ENCODE measurements at places on chromosomes 13 and 19. TPM values are rescaled to one million over a fixed set of nuclear protein-coding genes. Genes with fewer than 3 reads are reported as not detected.

The CERS1 gene
- 1.7 TPM for total RNA-seq

The C1QTNF9B gene
- 0.21 TPM for total RNA-seq

The C5AR2 gene
- 12.6 TPM for total RNA-seq

GRCh38 chr13:77521595-77522367, 13.7 kb upstream of the SCEL start:
- H3K27ac ChIP-seq: peak overlapping the region; percentile 81
- H3K36me3 ChIP-seq: no peaks in the 10 kb centered on the region
- no peaks in the 10 kb centered on the region for H3K4me1 ChIP-seq
- peak; percentile 54 for DNase-seq
- H3K27me3 ChIP-seq: no peaks in the 10 kb centered on the region
- no peak overlapping the region for H3K4me3 ChIP-seq

DNA sequence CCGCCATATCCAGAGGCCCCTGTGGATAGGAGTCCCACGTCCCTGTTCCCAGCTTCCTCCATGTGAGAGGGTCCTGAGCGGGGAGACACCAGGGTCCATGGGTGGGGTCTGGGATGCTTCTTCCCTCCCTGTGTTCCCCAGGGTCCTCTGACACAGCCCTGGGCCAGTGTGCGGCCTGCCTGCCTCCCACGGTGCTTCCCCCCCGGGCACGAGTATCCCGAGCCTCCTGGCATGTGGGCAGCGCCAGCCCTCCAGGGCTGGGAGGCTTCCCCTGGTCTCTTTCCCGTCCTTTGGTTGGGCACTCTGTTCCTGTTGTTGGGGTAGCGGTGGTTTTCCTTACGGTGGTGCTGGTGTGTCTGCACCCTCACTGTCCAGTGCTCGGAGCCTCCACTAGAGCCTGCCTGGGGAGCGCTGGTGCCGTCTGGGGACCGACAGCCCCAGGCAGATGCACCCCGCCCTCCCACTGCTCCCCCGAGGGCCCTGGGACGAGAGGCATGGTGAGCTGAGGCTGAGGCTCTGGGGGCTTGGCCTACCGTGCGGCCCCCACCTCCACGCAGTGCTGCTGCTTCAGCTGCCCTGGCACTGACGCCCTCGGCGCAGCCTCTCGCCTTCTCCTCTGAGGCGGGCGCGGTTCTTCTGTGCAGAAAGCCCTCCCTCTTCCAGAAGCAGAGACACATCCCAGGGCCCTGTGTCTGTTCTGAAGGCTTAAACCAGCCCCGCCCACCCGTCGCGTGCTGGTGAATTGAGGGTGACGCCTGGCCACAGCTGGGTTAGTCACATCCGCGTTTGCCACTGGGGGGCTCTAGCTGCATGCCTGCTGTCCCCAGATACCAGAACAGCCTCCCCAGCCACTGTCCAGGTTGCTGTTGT, 27.9 kb downstream of the PLEKHJ1 start:
- H3K4me3 ChIP-seq: no peak overlapping the region
- peaks cover 7% of the 10 kb centered on the region for H3K4me1 ChIP-seq
- peaks cover 15% of the 10 kb centered on the region for H3K36me3 ChIP-seq
- peak; percentile 27 for DNase-seq
- H3K27ac ChIP-seq: peak overlapping the region; percentile 7
- H3K27me3 ChIP-seq: no peaks in the 10 kb centered on the region

- H3K27me3 ChIP-seq: peaks cover 5% of the 10 kb centered on the region
- peaks cover 9% of the 10 kb centered on the region for H3K4me1 ChIP-seq
- DNase-seq: no peak
- no peak overlapping the region for H3K4me3 ChIP-seq
These were observed 5.1 kb downstream of the GAMT start for GRCh38 chr19:1396019-1396767.

DNA sequence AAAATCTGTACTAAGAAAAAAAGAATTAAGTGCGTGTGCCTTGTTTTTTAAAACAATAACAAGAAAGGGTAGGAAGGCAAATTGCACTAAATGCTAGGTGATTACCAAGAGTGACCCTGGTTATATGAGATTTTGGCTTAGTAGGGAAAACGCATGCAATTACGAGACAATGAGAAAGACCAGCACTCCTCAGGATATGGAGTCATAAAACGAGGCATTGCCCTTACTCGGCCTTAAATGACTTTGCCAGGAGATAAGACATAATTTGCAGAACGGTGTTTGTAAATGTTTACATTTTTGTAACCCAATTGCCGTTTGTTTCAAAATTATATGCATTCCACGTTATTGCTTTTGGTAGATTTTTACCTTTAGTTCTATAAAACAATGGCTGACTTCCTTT, 179.8 kb downstream of the RBM26 start:
- H3K27ac ChIP-seq: no peak overlapping the region
- no peak overlapping the region for H3K4me3 ChIP-seq
- no peak for DNase-seq
- no peaks in the 10 kb centered on the region for H3K27me3 ChIP-seq
- no peaks in the 10 kb centered on the region for H3K36me3 ChIP-seq
- H3K4me1 ChIP-seq: no peaks in the 10 kb centered on the region

DNA sequence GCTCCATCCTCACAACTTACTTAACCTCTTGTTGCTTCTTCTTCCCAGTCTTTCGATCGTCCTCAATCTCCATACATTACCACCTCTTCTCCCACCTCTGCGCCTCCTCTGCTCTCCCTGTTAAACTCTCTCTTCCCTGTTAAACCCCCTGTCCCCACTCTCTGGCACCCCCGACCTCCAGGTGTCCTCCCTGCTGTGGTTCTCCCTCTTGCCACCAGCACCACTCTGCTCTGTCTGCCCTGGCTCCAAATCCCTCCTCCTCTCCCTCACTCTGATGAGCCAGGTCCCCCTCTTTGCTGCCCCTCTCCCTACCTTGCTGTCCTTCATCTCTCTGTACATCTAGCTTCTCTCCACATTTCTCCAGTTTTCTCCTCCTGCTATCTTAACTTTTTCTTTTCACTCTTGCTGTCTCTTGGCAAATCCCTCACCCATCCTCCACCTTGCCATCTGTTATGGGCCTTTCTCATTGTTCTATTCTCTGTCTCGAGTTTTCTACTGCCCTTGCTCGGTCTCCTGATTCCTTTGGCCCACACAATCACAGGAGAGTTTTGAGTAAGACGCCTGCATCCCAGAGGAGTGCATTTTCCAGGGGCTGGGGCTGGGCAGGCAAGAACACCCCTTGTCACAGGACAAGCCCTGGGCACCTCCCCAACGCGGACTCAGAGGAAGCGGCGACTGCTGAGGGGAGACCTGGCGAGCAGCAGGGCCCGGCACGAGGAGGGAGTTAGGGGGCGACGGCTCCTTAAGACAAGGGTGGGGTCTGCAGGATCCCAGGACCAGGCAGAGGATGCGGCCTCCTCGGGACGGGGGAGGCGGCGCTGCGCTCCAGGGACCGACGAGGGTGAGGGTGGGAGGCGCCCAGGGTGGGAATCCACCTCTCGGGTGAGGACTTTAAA, 21.4 kb upstream of the ERVV-1 start:
- peak overlapping the region; percentile 4 for H3K27ac ChIP-seq
- DNase-seq: peak; percentile 18
- H3K4me1 ChIP-seq: no peaks in the 10 kb centered on the region
- H3K27me3 ChIP-seq: no peaks in the 10 kb centered on the region
- H3K4me3 ChIP-seq: peak overlapping the region; percentile 22

GRCh38 chr19:36103842-36104552, 6.9 kb upstream of the OVOL3 start:
- H3K4me3 ChIP-seq: no peak overlapping the region
- H3K27me3 ChIP-seq: no peaks in the 10 kb centered on the region
- no peaks in the 10 kb centered on the region for H3K36me3 ChIP-seq
- H3K27ac ChIP-seq: no peak overlapping the region
- H3K4me1 ChIP-seq: no peaks in the 10 kb centered on the region
- no peak for DNase-seq

DNA sequence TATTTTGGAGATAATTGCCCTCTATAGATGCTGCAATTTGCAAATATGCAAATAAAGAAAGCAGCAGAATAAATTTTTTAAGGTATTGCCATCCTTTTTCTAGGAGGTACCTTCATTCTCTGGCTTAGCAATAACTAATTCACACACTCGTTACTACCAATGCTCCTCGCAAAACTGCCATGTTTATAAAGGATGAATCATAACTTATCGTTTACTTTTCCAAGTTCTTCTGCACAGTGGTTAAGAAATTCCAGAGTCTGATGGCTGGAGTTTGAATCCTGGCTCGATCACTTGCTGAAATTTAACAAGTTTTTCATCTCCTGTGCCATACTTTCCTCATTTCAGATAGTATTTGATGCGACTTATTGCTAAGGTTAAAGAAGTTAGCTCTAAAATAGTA, 708.6 kb upstream of the KLHL1 start:
- H3K27ac ChIP-seq: no peak overlapping the region
- H3K27me3 ChIP-seq: no peaks in the 10 kb centered on the region
- H3K4me1 ChIP-seq: peaks cover 1% of the 10 kb centered on the region
- H3K36me3 ChIP-seq: no peaks in the 10 kb centered on the region
- H3K4me3 ChIP-seq: no peak overlapping the region

GRCh38 chr13:28735481-28736029, 16.8 kb upstream of the SLC46A3 start:
- H3K4me1 ChIP-seq: no peaks in the 10 kb centered on the region
- H3K27me3 ChIP-seq: no peaks in the 10 kb centered on the region
- no peak for DNase-seq

DNA sequence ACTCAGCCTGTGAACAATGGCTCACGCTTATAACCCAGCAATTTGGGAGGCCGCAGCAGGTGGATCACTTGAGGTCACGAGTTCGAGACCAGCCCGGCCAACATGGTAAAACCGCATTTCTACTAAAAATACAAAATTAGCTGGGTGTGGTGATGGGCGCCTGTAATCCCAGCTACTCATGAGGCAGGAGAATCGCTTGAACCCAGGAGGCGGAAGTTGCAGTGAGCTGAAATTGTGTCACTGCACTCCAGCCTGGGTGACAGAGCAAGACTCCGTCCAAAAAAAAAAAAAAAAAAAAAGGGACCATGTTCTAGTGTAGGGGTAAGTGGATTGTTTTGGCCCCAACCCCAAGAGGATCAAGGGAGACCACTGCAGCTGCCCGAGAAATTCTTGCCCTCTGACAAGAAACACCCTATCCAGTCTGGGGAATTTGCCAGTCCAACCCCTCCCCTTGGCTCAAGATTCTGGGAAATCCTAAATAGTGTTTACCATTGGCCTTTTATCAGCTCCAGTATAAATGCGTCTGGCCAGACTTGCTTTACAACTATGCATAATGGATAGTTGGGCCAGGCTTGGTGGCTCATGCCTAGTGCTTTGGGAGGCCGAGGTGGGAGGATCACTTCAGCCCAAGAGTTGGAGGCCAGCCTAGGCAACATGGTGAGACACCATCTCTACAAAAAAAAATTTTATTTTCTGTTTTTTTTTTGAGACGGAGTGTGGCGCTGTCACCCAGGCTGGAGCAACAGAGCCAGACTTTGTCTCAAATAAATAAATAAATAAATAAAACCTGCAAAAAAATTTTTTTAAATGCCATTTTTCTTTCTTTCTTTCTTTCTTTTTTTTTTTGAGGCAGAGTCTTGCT, 5.1 kb upstream of the DHDH start:
- H3K27ac ChIP-seq: no peak overlapping the region
- H3K4me1 ChIP-seq: peaks cover 3% of the 10 kb centered on the region
- peak; percentile 63 for DNase-seq

- no peaks in the 10 kb centered on the region for H3K36me3 ChIP-seq
- peak; percentile 75 for DNase-seq
- no peak overlapping the region for H3K27ac ChIP-seq
- no peak overlapping the region for H3K4me3 ChIP-seq
- H3K4me1 ChIP-seq: no peaks in the 10 kb centered on the region
These were observed 413.9 kb downstream of the COG6 start for GRCh38 chr13:40069173-40070044.

DNA sequence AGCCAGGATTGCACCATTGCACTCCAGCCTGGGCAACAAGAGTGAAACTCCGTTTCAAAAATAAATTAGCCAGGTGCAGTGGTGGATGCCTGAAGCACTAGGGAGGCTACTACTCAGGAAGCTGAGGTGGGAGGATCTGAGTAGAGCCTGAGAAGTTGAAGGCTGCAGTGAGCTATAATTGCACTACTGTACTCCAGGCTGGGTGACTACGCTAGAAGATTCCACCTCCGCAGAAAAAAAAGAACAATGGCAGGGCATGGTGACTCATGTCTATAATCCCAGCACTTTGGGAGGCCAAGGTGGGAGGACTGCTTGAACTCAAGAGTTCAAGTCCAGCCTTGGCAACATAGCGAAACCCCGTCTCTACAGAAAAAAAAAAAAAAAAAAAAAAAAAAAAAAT, 20.5 kb downstream of the HAUS8 start:
- no peaks in the 10 kb centered on the region for H3K27me3 ChIP-seq
- no peak overlapping the region for H3K27ac ChIP-seq
- no peaks in the 10 kb centered on the region for H3K4me1 ChIP-seq
- H3K4me3 ChIP-seq: no peak overlapping the region
- peaks cover 26% of the 10 kb centered on the region for H3K36me3 ChIP-seq
- DNase-seq: no peak

GRCh38 chr19:51387924-51388389, at the start of gene LIM2:
Gene LIM2, minus strand, starts transcription at chr19:51387974. Its CDS starts 531 bp downstream, at chr19:51387443.
- H3K36me3 ChIP-seq: no peaks in the 10 kb centered on the region
- no peak within 1 kb of the TSS for H3K27ac ChIP-seq
- H3K4me3 ChIP-seq: no peak within 1 kb of the TSS
- H3K4me1 ChIP-seq: no peaks in the 10 kb centered on the region
- no peaks in the 10 kb centered on the region for H3K27me3 ChIP-seq
- DNase-seq: no peak

GRCh38 chr13:101416181-101417042, at the start of gene NALCN:
Gene NALCN, minus strand, starts transcription at chr13:101416508. Its CDS starts 17,382 bp downstream, at chr13:101399126.
- no peaks in the 10 kb centered on the region for H3K36me3 ChIP-seq
- H3K4me1 ChIP-seq: no peaks in the 10 kb centered on the region

DNA sequence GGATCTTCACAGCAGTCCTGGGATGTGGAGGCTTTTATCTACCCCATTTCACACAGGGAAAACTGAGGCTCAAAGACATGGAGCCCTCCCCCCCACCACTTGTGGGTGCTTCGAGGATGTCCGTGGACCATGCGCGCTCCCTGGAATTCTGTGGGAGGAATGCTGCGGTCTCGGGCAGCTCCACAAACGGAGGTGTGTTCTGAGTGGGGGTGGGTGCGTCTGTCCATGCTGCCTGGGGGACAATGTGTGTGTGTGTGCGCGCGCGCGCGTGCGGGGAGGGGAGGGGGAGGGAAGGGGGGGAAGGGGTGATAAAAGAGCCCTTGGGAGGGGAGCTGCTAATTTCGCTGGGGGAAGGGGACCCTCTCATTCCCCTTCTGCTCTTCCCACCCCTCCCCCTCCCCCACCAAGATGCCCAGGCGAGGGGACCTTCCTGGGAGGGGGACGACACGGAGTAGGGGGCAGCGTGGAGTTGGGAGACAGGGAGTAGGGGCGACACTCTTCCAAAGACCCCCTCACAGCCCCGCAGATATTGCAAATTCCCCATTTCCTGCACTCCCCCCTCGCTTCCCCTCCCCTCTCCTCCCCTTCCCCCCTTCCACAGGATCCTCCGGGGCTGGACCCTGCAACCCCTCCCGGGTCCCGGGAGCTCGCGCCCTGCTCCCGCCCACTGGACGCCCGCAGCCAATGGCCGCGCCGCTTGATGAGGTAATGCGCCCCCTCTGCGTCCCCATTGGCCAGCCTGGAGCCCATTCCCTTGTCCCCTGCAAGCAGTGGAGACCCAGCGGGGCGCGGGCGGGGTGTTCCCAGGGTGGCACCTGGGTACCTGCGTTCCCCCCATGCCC, 18.9 kb upstream of the ZNRF4 start:
- no peak overlapping the region for H3K27ac ChIP-seq
- H3K36me3 ChIP-seq: no peaks in the 10 kb centered on the region
- H3K4me1 ChIP-seq: no peaks in the 10 kb centered on the region
- peak; percentile 56 for DNase-seq
